ENCODE measurements at places on chromosomes 2 and 18. TPM values are rescaled to one million over a fixed set of nuclear protein-coding genes. Genes with fewer than 3 reads are reported as not detected.

The CYP26B1 gene
- 3.9 TPM for total RNA-seq

- DNase-seq: no peak
Measured at GRCh38 chr2:231781798-231782726, 980 bp upstream of the PDE6D start.

The RAPGEF4 gene
- 12.8 TPM for total RNA-seq

The SNTG2 gene
- 7.4 TPM for total RNA-seq

The AGFG1 gene
- 77.0 TPM for total RNA-seq

GRCh38 chr18:76953583-76954233 lies 131.4 kb downstream of the ZNF236 start:
- peak; percentile 59 for DNase-seq

DNA sequence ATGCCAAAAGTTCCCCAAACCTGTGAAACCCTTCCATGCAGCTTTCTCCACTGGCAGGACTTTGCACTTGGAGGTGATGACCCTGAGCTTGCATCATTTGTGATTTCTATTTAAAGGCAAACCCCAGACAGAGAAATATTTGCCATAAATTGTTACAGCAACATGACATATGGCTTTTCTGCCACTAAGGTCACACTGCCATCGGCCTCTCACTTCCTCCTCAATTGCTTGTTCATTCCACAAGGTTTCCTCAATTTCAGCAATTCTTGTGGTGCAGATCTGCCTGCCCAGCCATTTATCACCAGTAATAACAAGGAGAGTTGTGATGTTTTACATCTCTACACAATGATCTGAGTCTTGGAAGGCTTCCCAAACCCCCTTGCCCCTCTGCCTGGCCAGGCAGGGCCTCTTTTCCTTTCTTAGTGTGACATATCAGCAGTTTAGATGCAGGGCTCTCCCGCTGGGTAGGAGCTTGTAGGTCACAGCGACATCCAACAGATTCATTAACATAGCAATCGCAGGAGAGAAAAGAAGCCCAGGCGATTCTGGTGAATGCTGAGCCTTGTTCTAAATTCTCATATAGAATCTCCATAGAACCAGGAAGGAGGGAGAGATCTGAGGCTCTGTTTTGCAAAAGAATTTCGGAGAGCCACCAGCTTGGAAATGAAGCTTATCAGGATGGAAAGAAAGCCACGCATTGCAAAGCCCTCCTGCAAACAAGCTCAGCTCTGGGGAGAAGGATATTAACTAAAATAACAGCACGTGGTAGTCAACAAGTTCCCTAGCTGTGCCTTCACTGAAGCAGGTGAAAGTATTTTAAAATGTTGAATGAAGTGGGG lies 46.7 kb upstream of the ITGA6 start:
- DNase-seq: no peak

The RIT2 gene
- not detected for total RNA-seq

The RESP18 gene
- not detected for total RNA-seq

- DNase-seq: no peak
Measured at GRCh38 chr2:213306316-213306942, 22.2 kb downstream of the SPAG16 start.

DNA sequence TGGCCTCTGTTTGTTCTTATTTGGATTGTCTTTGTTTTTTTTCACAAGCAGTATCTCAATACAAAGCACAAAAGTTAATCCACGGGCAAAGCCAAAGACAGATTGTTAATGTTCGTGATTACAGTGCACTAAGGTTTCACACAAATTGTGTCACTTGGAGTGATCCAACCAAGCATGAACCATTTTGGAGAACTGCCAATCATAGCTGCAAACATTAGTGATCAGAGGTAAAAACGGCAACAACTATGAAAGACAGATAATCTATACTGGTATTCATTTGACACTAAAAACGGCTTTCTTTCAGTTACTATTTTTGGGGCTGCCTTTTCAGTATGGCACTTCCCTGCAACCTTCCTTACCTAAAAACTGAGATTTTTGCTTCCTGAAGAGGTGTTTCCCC lies 213.1 kb upstream of the GULP1 start:
- DNase-seq: no peak

DNA sequence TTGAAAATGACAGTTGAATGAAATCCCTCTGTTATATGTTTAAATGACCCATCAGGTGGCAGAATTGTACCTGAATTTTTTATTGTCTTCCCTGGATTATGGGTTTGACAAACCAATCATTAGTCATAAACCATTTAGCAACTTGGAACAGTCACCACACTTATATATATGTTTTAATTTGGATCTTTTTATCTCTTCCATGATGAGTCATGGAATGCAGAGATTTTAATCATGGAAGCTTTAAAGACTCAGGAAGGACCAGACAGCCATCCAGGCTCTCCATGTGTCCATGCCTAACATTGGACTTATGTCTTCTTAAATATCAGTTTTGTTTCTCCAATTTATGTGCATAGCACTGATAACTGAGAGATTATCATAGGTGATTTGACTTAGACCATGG lies 188.3 kb upstream of the ZSWIM2 start:
- DNase-seq: no peak

GRCh38 chr2:205765151-205765550 lies 82.8 kb downstream of the NRP2 start:
- DNase-seq: no peak

DNA sequence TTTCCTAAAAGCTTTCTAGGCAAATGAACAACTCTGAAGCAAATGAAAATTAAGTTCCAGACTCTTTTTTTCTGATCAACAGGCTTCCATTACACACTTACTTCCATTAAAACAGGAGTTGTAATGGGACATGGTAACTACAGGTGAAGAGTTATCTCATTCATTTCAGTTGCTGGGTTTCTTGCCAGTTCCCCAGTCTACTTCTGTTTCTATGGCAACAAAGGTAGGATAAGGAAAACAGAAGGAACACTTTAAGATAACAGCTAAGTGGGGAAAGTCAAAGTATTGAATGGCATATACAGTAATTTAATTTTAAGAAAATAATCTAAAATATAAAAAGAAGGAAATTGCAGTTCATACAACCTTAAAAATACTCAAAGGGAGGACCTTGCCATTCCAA lies 25.1 kb downstream of the BAZ2B start:
- DNase-seq: no peak

The DSEL gene
- total RNA-seq: 13.8 TPM

DNA sequence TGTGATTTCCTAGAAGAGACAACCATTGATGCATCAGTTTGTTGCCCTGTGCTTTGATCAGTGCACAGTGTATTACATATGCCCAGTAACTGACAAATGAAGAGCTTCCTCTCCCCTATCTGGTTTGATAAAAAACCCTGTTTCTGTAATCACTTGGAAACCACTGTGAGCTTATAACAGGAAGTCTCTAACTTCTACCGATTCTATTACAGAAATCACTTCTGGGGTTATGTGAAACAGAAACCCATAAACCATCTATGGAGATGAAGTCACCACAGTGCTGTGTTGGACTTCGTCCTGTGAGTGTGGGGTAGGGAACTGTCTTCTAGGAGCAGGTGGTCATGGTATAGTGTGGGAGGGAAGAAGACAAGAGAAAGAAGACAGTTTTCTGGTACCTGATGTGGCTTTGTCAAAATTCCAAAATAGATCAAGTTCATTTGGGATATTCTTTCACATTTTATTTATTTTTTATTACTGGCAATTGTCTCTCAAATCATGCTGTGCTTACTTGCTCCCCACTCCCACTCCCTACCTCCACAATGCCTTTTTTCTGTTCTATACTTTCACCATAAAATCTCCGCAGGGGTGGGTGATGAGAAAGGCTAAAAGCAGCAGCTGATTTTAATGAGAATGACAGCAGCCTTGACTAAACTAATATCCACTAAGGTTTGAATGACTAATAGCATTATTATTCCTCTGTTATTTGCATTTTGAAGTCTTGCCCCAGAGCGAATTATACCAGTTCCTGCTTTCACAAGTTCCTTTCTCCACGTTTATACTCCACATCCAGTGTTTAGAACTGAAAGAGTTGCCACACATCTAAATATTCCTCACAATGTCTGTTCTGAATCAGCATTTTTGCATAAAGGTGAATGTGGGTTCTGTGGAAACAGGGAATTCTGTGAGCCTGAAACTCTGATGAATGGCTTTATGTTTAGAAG lies 41.7 kb upstream of the RND3 start:
- DNase-seq: no peak

GRCh38 chr18:79187532-79188277 lies 118.5 kb downstream of the ATP9B start:
- no peak for DNase-seq

GRCh38 chr2:95670167-95670566 lies 78.4 kb downstream of the TRIM43 start:
- DNase-seq: no peak

The SF3B1 gene
- total RNA-seq: 403 TPM

DNA sequence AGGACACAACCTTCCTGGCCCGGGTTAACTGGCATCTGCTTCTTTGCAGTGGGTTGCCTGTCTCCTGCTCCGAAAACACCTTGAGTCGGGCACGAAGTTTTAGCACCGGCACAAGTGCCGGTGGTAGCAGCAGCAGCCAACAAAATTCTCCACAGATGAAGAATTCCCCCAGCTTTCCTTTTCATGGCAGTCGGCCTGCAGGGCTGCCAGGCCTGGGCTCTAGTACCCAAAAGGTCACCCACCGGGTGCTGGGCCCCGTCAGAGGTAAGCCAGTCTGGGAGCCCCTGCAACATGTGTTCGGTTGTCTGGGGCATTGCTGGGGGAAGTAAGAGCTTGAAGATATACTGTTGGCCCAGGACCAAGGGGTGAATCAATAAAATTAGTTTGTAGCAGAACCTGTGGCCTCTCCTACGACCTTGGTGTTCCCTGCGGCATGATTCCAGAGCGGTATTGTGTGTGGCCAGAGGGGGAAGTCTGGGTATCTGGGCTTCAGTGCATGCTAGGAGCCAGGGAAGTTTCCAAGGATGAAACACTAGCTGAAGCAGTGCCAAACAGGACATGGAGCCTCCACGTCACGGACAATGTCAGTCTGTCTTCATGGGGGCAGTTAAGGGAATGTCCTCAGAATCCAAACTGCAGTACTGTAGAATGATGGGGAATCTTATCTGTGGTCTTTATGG lies 7.8 kb downstream of the AGBL5 start:
- DNase-seq: no peak

The SOWAHC gene
- 14.7 TPM for total RNA-seq

DNA sequence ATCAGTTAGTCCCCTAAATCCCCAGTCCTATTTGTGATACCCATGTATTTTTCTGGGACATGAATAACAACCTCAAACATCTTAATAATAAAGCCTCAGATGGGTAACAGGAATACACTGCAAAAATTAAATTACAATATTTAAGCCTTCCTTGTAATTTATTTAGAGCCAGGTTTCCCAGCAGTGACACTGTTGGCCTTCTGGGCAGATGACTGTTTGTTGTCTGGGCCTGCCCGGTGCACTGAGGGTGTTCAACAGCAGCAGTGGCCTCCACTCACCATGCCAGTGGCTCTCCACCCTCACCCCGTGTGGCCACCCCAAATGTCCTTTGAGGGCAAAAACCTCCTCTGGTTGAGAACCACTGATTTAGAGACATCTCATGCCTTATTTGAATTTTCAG lies 270.2 kb upstream of the SIX3 start:
- DNase-seq: no peak

DNA sequence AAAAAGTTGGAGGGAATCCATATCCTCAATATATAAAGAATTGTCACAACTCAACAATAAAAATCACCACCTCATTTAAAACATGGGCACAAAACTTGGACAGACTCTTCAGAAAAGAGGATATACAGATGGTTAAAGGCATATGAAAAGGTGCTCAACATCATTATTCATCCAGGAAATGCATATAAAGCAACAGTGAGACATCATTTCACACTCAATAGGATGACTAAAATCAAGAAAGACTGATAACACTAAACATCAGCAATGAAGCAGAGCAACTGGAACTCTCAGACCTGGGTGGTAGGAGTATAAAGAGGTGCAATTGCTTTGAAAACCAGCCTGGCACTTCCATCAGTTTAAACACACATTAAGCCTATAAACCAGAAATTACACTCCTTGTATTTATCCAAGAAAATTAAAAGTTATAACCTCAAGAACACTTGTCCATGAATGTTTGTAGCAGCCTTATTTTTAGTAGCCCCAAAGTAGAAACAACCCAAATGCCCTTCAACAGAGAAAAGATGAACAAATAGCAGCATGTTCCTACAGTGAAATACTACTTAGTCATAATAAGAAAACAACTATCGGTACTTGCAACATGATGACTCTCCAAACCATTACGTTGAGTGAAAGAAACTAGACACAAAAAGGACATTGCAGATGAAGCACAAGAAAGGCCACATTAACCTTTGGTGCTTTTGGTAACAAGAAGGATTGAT lies 79.1 kb upstream of the TANC1 start:
- no peak for DNase-seq

The PLB1 gene
- total RNA-seq: 5.6 TPM

DNA sequence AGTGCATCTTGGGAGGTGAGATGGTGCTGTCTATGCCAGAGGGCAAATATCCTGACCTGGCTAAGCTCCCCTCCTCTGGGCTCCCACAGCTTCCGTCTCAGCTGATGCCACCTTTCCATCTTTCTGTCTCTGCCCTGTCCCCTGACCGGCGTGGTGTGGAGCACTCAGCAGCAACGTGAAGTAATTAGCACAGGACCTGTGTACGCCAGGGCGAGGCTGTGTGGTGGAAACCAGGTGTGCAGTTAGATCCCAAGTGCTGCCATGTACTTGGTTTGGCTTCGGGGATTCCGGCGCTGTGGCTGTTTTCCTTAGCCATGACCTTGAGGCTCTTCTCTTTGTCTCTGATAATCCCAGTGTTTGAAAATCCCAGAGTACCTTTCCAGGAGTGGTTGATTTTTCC lies 36.5 kb downstream of the COA5 start:
- DNase-seq: no peak

The C2orf80 gene
- not detected for total RNA-seq

The FAM110C gene
- total RNA-seq: 1.6 TPM

DNA sequence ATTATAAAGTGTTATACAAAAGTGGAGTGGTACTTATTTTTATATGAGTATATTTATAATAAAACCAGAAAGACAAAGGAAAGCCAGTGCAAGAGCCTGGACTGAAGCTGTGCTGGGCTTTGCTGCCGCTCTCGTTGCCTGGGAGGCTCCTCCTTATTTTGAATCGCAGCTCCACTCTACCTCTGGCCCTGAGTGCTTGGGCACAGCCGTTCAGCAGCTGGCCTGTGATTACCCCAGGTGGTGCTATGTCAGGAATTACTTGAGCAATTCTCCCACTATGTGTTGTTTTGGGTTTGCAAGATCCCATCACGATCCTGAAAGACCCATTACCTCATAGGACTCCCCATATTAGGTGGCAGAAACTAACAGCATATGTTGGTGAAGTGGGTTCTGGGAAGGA lies 53.0 kb upstream of the LCLAT1 start:
- no peak for DNase-seq

- no peak for DNase-seq
Measured at GRCh38 chr2:211247751-211248150, 691.4 kb downstream of the CPS1 start.

The NTSR2 gene
- 0.32 TPM for total RNA-seq

The TUBA4B gene
- total RNA-seq: not detected

DNA sequence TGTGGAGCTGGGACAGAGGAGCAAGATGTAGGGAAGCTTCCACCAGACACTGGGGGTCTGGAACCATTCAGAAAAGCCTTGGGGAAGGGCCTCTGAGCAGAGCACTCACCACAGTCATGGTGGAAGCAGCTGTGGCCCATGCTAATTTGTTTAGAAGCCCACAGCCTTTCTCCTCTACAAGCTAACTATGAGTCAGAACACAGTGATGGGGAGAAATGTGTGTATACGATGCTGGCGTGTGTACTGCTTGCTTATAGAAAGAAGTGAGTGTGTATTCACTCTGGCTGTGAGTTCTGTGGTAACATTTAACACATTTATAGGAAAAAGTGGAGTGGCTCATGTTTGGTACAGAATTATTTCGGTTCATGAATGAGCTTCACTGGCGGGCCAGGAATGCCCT lies 157.0 kb upstream of the ACAA2 start:
- no peak for DNase-seq

The KDSR gene
- 41.6 TPM for total RNA-seq

- DNase-seq: no peak
Measured at GRCh38 chr2:66073172-66073571, 361.8 kb upstream of the MEIS1 start.
